ENCODE measurements at places on chromosomes 3 and 15.

DNA sequence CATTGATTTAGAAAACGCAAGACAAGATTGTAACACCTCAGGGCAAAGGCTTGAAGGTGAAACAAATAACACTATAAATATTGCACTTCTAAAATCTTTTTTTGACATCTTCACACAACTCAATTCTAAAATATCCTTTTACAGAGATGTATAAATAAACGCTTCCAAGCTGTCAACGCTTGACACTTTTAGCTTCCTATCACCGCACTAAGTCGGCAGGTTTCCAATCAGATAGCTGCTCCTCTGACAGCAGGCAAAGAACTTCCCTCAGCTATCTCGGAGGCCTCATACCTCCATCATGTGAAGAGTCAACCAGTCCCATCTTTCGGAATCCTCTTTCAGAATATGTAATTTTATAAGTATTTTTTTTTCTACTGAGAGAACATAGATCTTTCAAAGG is 71.0 kb downstream of the PCOLCE2 start:
- DNase-seq: no peak

- DNase-seq: no peak
These were observed 19.3 kb downstream of the PRR23E start for GRCh38 chr3:127212231-127212630.

DNA sequence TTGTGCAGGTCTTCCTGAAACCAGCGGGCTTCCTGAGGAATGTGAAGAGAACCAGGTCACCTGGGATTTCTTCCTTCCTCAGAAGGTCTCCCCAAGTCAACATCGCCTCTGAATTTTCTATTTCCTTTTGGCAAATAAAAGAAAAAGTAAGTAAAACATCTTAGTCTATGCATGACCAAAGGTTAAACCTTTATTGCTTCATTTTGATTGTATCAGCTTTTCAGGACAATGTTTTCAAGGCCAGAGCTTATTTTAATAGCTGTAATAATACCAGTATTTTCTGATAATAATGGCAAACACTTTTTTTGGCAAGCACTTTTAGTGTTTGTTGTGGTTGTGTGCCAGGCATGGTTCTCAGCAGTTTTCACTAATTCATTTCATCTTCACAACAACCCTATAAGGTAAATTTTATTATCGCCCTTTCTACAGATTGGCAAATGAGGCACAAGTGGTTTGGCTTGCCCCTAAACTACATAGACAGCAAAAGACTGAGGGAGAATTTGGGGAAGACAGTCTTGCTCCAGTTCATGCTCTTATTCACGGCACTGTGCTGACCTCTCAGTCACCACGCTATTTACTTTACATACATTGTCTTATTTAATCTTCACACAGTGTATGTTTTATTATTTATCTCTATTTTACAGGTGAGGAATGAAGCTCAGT is 110.4 kb downstream of the RPL22L1 start:
- no peak for DNase-seq

DNA sequence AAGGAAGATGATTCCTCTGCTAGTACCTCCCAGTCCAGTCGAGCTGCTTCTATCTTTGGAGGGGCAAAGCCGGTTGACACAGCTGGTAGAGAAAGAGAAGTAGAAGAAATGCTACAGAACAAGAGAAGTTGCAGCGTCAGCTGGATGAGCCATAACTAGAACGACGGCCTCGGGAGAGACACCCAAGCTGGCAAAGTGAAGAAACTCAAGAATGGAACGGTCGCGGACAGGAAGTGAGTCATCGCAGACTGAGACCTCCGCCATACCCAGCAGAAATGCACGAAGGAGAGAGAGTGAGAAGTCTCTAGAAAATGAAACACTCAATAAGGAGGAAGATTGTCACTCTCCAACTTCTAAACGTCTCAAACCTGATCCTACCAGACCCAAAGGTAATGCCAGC is 19.0 kb upstream of the PARP14 start:
- DNase-seq: no peak

- no peak for DNase-seq
These were observed 184.9 kb downstream of the ZBTB20 start for GRCh38 chr3:114962189-114962588.

DNA sequence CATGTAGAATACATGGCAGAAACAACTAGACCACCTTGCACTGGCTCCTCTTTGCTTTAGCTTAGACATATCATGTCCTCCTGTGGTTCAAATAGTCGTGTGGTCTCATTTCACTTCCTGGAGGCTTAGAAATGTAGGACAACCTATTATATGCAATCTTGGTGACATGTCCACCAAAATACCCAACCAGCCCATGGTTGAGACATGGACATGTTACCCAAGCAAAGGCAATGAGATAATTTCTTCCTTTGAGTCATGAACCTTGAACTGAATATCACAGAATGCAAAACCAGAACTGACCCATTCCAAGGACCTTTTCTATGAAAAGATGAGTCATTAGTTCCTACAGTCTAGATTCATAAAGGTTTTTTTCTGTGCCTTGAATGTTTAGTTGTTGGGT is 309.0 kb upstream of the MDFIC2 start:
- no peak for DNase-seq

DNA sequence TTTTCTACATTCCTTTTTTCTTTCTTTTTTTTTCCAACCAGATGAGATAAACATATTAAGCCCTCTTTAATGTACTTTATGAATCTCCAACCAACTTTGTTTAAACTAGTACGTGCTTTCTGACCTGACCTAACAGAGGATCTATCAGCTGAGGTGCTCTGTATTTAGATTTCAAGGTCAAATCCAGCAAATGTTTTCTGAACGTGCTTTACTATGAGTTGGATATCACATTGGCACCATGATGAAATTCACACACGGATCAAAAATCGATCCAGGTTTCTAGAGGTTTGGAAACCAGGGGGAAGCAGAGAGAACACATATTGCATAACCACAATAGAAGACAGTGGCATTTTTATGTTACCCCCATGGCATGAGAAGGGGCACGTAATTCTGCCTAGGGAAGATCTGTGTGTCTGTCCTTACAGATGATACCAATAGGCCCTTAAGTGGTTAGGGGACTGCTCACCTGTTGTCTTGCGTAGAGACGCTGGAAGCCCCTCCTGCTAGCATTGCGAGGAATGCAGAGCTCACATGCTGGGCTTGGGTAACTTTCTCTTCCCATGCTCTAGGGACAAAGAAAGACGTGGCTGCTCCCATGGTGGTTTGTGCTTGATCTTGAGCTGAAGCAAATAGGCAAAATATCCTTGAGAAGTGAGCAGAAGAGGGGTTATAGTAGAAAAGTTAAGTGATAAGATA is 59.3 kb upstream of the ABHD10 start:
- no peak for DNase-seq

DNA sequence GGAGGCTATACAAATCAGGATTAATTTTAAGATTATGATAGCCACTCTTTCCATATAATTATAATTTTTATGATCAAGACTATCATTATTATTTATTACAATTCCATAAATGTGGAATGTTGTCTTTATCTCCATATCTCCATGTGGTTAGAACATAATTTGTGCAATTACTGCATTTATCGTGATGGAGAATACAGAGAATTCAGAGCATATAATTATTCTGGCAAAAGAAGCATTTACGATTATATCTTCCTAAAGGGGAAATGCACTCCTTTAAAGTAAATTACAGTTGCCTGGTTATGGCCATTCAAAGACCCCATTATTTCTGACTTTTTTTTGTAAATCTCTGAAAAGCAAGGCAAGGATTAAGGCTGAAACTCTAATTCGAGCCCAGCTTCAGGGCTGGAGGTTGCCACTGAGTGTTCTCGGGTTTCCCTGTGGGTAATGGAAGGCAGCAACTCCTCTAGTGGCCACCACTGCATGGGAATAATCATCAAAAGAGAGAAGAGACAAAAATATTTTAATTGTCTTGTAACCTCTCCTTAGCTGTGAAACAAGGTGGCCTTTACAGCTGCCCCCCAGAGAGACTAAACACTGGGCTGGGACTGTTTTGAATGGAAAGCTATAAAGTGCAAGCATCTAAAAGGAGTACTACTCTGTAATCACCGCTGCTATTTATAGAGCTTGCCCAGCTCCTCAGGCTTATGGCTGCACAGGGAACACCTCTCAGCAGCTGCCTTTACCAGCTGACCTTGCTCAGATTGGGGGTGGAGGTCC is 59.8 kb upstream of the PRTG start:
- no peak for DNase-seq

GRCh38 chr15:80208758-80209734 is 43.0 kb downstream of the CTXND1 start:
- no peak for DNase-seq

DNA sequence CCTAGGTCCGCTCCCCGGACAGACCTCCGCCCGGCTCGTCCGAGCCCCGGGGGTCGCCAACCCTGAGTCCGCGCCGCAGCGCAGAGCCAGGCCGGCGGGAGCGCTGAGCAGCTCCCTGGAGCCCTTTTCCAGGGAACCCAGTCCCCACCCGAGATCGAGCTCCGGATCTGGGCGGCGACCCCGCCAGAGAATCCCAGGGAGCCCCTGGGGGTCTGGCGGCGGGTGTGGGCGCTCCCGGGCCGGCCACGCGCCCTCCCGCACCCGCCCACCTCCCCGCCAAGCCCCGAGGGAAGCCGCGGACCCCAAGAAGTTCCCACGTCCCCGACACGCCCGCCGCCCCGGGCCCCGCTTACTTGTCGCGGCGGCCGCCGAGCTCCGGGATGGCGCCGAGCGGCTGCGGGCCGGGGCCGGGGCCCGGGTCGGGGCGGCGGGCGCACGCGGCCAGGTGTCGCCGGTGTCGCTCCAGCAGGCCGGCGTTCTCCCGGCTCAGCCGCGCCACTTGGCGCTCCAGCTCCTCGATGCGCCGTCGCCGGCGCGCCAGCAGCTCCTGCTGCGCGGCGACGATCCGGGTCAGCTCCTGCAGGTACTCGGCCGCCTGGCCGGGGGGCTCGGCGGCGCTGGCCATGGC is 137.7 kb downstream of the NUP210 start:
- peak; percentile 36 for DNase-seq

Measured in activated T-cell treated with anti-CD3 and anti-CD28 coated beads, Interleukin-2, amount 50 U/mL, for 1 hour (primary cell).